A549 treated with DMSO at 1 μM for 4 hours (cell line): ENCODE measurements at places on chromosomes 1 and 21. TPM values are rescaled to one million over a fixed set of nuclear protein-coding genes. Genes with fewer than 3 reads are reported as not detected.

Gene BCAN
- 0.08 to 0.12 TPM in 2 of 5 replicates, not detected in the others for total RNA-seq

Gene DPH2
- total RNA-seq = 40.4 to 48.2 TPM (median 43.8 TPM) in 5 replicates

Gene TRIM58
- total RNA-seq = not detected in 5 replicates

Gene VSIG8
- 0.06 to 0.07 TPM in 2 of 5 replicates, not detected in the others for total RNA-seq

Gene PLA2G2A
- not detected in 5 replicates for total RNA-seq

Gene GCSAML
- total RNA-seq = not detected in 5 replicates

Gene MIXL1
- total RNA-seq = 0.07 to 0.10 TPM in 2 of 5 replicates, not detected in the others

Gene TMEM52
- 0.64 to 1.1 TPM (median 0.81 TPM) in 5 replicates for total RNA-seq

Gene PCP4L1
- total RNA-seq = 0.06 to 0.10 TPM (median 0.08 TPM) in 3 of 5 replicates, not detected in the others

Gene SMIM1
- total RNA-seq = 0.74 to 2.5 TPM (median 1.1 TPM) in 5 replicates
